ENCODE measurements at places on chromosomes 4 and X.

DNA sequence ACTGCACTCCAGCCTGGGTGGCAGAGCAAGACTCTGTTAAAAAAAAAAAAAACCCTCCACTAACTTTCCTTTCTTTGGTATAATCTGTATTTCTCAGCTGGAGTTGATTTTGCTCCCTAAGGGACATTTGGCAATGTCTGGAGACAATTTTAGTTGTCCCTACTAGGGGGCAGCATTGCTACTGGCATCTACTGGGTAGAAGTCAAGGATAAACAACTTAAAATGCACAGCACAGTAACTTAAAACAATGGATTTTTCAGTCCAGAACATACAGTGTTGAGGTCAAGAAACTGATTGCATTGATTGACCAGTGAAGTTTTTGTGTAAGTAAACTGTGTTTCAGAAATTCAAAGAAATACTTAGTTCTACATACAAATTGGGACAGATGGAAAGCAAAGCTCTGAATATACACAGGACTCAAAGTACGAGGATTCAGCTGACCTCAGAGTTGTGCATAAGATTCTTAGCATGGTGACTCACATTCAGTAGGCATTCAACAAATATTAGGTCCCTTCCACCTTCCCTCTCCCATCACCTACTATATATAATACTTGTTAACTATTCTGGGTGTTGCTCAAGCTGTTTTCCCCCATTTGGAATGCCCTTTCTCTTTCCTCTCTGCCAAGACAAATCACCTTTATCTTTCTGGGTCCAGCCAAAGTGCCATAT is 8.8 kb downstream of the DDX53 start:
- DNase-seq: no peak

GRCh38 chrX:49053223-49054072 is 5.4 kb upstream of the CCDC120 start:
- DNase-seq: peak; percentile 77

GRCh38 chr4:168882650-168883233 is 127.3 kb downstream of the CBR4 start:
- DNase-seq: no peak

DNA sequence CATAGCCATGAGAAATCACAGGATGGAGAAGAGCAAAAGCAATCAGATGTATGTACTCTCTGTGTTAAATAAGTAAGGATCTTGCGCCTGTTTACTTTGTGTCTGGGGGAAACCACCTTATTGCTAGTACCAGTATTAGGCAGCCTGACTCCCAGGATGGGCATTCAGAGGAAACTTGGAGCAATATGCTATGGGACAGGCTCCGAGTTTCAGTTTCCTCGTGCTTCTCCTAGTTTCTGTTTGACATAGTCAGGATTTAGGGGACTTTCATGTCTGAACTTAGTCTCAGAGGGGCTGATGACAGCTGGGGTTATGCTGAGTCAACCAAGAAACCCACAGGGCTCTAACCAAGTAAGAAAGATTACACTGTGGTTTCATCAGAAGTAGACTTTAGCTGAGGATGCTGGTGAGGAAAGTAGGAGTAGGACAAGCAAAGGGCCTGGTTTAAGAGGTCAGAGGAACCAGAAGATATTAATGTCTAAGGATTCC is 13.5 kb downstream of the NSUN7 start:
- DNase-seq: no peak

- no peak for DNase-seq
Measured at GRCh38 chrX:124346117-124346876, at the start of gene SH2D1A. Gene SH2D1A, plus strand, starts transcription at chrX:124346563. Its CDS starts 80 bp downstream, at chrX:124346643.

DNA sequence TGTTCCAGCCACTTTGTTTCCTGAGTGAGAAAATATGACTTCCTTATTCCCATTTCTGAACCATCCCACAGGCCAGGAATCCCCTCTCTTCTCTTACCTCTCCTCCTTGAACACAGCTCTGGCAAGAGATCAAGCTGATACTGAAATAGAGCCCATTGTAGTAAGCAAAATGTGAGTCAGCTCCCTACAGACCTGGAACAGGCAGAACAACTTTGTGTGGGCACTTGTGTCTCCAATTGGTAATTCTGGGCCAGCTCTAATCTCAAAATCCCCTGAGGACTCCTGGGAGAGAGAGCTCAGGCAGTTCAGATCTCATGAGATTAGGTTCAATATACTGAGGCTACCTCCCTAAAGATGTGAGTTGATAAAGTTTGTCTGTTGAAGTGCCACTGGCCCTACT is 213.5 kb downstream of the GUCY2F start:
- no peak for DNase-seq

DNA sequence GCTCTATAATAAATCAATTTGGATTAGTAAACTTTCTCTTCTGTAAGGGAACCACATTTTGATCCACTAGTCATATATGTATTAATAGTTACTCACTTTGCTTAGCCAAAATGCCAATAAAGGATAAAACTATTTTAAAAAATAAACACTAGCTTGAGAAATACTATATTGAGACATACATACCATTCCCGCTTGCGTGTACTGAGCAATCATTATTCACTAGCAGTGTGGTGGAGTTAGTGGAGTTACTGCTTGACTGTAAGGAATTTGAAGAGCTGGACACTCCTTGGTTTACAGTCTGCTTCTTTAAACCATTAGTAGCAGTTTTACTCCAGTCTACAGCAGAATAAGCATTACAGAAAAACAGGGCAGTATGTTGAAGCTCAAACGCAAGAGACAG is 10.8 kb upstream of the PHKA2 start:
- DNase-seq: no peak

DNA sequence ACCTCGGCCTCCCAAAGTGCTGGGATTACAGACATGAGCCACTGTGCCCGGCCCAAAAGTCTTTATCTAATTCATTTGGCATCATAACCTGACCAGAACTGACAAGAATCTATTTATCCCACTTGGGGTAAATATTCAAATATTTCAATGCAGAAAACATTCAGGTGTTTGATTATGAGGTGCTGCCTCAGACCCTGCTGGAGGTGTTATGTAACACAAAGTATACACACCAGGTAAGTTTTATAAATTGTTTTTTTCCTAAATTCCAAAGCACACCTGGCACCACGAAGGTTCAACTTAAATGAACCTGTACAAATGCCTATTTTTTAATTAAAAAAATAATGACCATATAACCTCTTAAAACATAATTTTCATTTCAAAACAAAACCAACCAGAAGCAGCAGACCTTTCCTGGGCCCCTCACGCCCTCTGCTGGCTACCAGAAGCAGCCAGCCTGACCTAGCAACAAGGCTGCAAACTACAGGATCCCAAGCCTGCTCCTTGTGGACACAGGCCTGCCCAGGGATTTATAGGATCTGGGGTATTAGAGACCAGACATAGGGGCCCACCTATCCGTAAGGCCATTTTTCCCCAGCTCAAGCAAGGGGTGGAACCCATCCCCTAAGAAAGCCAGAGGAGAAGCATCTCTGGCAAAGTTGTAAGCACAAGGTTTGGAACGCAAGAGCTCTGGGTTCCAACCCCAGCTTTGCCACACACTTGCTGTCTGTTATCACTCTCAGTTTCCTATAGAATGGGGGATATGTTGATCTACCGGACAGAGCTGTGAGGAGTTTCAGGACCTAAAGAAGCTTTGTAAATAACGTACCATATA is 11.7 kb downstream of the OTUD5 start:
- peak; percentile 18 for DNase-seq

DNA sequence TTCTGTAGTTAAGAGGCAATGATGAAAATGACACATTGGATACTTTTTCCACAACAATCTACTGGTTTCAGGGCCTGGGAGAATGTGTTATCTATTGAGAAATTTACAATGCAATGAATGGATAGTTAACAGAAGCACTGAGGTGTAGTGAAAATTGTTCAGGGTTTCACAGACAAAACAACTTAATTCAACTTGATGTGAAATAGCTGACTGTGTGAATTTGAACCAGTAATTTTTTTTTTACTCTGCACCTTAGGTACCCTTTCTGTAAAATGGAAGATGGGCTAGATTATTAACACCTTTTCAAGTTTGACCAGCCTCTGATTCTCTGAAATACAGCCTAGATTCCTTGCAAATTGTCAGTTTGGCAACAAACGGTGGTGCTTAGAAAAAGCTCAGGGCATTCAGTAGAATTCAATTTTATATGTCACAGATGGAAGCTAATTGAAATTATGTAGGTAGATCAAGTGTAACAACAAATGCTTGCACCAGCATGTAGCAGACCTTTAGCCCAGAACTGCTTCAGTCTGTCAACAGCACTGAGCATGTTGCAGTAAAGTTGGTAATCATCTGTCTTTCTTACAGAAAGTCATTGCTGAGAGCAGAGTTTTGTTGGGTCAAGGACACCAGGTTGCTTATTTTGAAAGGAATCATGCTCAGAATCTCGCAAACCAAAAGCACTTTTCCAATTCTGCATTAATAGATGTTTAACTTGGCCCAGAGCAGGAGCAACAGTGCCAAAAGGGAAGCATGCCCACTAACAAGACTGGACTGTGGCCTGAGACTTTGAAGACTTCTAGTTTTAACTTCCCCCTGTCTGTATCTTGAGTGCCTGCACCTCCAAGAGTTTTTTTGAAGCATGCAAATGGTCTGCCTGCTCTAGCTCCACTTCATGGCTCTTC is 526.6 kb downstream of the PACRGL start:
- no peak for DNase-seq

DNA sequence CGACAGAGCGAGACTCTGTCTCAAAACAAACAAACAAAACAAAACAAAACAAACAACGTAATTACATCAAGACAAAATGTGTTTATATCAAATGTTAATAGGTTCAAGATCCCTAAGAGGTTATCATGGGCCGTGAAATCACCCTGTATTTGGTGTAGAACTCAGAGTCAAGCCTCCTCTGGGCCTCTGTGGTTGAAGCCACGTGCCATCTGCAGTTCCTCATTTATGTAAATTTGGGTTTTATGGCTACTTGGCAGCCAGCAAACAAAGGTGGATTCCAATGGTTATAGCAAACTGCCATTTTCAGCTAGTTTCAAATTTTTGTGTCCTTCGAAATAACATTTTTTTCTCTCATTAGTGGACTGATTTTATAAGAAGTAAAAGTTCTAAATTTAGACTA is 16.4 kb downstream of the NSDHL start:
- no peak for DNase-seq

DNA sequence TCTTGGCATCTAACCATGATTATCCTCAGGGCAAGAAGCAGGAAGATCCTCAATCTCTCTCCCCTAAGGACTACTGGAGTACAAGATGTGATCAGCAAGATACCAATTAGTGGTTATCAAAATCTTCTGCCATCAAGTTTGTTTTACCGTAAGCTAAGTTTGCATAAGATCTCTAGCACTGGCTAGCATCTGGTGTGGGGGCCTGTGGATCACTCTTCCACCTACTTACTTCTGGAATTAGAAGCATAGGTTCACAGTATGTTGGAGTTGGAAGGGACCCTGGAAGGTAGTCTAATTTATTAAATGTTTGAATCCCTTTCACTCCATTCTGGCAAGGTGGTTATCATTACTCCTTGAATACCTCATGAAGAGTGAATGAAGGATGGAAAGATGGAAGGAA is 93.3 kb upstream of the BANK1 start:
- DNase-seq: no peak

GRCh38 chr4:61924131-61924530 is 724.0 kb downstream of the ADGRL3 start:
- DNase-seq: no peak

GRCh38 chr4:101599620-101600019 is 190.9 kb upstream of the BANK1 start:
- no peak for DNase-seq

Data from germinal center (tissue), 1 donor.